Epithelial cell of proximal tubule (primary cell): ENCODE measurements at places on chromosomes 1 and 21.

DNA sequence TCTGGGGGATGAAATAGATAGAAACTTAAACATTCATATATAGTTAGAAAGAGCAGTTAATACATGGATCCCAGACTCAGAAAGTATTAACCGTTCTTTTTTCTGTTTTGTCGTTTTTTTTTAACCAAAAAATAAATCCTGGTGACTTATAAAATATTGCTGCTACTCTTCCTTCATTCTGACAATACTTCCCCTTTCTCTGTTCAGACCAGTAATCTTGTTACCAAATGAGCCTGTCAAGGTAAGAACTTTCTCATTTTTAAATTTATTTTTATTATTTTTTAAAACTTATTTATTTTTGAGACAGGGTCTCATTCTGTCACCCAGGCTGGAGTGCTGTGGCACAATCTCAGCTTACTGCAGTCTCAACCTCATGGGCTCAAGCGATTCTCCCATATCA, 13.7 kb downstream of the PTPN22 start:
- no peak for DNase-seq

DNA sequence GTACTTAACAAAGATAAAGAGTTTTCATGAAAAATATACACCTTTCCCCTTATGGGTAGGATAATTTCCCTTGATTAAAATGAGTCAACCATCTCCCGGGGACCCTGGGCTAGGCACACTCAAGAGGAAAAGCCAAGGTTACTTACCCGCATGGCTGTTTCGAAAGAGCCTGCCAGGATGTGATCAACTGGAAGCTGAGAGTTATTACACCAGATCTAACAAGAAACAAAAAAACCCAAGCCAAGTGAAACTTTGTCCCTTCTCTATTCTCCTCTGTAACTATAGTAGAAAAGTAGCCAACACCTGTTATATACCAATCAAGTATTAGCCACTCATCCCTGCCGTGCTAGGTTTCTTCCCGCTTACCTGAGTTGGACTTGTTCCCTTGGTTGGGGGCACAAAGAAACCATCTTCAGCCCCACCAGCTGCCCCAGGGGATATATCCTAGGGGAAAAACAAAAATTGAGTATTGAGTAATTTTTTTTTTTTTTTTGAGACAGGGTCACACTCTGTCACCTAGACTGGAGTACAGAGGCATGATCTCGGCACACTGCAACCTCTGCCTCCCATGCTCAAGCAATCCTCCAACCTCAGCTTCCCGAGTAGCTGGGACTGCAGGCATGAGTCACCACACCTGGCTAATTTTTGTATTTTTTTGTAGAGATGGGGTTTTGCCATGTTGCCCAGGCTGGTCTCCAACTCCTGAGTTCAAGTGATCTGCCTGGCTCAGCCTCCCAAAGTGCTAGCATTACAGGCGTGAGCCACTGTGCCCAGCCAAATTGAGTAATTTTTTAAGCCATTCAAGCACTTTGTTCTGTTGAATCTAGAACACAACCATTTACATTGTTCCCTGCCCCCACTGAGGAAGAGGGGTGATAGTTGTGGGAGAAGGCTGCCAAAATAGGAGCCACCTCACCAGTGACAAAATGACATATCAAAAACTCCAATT, 8.4 kb upstream of the PEX19 start:
- DNase-seq, result no peak

GRCh38 chr1:24309762-24310485, 9.2 kb upstream of the GRHL3 start:
- peak; percentile 67 for DNase-seq

GRCh38 chr21:29218749-29219148, 80.0 kb upstream of the BACH1 start:
- DNase-seq, result no peak

DNA sequence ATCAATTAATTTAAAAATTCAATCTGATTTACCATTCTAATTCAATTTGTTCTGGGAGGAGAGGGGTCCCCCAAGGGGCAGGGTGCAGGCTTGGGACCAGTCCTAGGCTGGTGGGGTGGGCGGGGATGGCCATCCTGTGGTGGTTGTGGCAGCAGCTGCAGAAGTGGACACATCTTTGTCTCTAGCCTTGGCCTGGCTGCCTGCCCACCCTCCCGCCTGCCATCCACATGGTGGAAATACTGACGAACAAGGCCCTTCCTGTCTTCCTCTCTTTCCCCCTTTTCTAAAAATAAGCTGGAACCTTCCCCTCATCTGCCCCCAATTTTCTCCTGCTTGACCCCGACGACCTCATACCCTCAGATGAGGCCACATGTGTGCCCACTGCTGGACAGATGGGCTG, 130.9 kb downstream of the FOXD2 start:
- no peak for DNase-seq

GRCh38 chr21:42467140-42467983, 28.7 kb downstream of the RSPH1 start:
- DNase-seq, result no peak

DNA sequence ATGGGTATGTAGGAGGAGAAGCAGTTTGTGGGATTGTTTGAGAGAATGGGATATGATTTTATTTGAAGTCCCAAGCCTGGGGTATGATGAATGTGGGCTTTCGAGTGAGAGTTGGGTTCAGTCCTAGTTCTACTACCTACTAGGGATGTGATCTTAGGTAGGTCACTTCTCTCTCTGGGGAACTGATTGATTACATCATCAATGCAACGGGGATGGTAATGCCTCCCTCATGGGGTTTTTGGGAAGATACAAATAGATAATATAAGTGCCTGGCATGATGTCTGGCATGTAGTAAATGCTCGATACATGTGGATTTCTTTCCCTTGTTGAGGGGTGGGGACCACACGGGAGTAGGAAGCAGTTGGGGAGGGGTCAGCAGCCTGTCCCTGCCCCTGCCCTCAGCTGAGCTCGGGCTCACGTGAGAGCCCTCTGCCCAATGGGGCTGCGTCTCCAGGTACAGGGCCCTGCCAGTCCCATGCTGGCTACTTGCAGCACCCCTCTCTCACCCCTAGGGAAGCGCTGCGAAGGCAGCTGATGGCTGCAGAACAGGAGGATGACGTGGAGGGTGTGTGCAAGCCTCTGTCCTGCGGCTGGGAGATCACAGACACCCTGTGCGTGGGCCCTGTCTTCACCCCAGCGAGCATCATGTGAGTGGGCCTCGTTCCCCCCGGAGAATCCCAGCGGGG, 38.7 kb downstream of the AZIN2 start:
- no peak for DNase-seq

- no peak for DNase-seq
These were observed 18.4 kb downstream of the YIPF1 start for GRCh38 chr1:53871221-53871620.

- DNase-seq, result no peak
These were observed 12.8 kb upstream of the CDC42 start for GRCh38 chr1:22039594-22040285.

GRCh38 chr1:107840725-107841124, 124.3 kb downstream of the VAV3 start:
- no peak for DNase-seq

GRCh38 chr1:110011527-110012041, 22.8 kb upstream of the STRIP1 start:
- DNase-seq, result no peak

- no peak for DNase-seq
These were observed 1.4 kb upstream of the NUP133 start for GRCh38 chr1:229509576-229509975.

- no peak for DNase-seq
These were observed 11.2 kb downstream of the FAM3B start for GRCh38 chr21:41327753-41328152.

- DNase-seq, result peak; percentile 7
These were observed 436.4 kb downstream of the PLA2G4A start for GRCh38 chr1:187264995-187265602.

DNA sequence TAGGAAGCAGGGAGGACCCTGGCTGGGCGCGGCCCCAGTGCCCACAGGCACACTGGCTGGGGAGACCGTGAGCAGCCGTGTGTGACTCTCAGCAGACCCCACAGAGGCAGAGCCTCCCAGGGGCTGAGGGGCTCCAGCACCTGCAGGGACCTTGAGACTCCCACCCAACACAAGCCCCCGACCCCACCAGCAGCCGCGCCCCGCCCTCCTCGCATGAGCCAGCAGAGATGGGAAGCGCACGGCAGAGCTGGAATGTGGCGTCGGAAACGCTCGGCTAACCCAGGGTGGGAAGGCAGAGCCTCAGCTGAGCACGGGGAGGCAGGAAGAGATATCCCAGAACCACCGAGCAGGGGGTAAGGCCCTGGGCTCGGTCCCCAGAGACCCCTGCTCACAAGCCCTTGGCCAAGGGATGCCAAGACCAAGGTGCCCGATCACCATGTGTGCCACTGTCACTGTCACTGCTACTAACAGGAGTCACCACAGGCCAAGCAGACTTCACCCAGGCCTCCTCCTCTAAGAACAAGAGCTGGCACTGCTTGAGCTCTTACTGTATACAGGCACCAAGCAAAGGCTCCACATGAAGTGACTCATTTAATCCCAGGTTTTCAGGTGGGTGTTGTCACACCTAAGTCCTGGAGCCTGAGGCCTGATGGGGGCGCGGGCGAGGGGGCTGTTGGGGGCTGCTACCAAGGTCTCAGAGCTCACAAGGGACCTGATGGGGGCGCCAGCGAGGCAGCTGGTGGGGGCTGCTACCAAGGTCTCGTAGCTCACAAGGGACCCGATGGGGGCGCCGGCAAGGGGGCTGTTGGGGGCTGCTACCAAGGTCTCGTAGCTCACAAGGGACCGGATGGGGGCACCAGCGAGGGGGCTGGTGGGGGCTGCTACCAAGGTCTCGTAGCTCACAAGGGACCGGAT, 20.1 kb downstream of the MEGF6 start:
- DNase-seq, result no peak

DNA sequence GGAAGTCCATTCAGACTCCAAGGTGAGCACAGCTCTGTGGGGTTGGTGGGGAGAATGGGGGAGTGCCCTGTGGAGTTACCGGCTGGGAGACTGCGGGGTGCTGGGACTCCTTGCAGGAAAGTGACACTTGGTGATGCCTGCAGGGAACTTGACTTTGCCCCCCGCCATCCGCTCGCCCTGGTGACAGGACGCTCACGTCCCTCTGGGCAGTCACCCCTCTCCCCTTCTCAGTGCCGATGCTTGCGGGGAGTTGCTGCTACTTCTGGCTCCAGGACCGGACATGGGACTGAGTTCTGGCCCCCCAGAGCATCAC, 209.5 kb upstream of the C1orf174 start:
- DNase-seq, result no peak

DNA sequence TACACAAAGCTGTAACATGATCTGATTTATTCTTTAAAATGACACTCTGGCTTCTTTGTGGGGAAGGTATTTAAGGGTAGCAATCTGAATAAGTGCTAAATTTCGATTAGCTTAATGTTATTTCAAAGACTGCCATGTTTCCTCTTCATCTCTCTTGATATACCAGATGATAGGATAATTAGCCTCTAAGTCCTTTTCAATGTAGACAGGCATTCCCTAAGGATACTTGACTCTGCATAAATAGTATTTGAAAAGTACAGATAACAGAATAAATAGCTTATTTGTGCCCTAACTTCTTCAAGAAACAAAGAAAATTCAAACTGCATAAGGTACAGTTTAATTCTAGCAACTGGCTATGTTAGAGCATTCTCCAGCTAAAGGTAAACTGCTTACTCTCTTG, 46.2 kb downstream of the ARHGAP29 start:
- no peak for DNase-seq

DNA sequence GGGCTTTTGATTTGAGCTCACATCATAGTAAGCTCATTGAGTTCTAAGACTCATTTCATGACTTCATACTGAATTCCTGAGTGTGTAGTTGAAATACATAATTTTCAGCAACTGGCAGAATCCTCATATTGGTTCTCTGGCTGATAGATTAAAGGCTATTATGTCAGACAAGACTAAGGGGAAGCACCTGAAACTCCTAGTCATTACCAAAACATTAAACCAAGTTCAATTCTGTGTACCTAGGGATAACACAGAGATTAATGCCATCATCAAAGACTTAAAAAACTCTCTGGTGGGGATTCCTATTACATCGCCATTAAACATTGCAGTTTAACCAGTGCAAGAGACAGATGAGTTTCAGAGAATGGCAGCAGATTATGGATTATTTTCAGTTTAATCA, 339.1 kb downstream of the PTPRC start:
- no peak for DNase-seq

DNA sequence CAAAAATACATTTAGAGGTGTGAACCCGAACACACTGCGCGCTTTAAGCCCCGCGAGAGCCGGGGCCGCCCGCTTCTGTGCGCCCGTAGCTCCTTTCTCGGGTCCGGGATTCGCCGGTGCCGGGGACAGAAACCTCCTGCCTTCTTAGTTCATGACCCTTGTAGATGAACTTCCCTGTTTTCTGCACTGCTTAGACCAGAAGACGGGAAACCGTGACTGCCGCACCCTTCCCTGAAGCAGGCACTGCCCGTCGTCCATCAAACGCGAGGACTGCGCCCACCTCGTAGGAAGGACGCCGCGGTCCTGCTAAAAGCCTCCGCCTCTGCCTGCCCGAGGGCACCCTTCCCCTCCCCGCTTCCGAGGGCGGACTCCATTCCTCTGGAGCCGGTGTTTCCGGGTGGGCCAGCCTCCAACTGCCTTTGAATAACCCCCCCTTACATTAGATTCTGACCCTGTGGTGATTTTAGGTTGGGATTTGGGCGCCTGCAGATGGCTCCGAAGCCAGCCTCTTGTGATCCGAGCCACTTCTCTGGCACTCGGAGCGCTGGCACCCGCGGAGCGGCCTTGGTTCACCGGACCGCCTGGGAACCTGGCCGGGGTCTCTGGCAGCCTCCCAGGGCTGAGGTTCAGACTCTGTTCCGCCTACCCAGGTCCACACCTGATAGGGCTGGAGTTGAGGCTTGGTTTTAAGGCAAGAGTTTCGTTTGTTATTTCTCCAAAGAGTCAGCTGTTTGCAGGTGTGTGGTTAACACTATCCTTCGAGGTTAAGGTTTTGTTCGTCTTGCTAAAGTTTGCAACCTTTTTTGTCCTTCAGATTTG, 1.2 kb upstream of the PTTG1IP start:
- DNase-seq, result no peak
